ENCODE measurements at places on chromosomes 3 and 15.

GRCh38 chr3:118882353-118882947 lies 152.2 kb downstream of the IGSF11 start:
- DNase-seq: peak; percentile 8

DNA sequence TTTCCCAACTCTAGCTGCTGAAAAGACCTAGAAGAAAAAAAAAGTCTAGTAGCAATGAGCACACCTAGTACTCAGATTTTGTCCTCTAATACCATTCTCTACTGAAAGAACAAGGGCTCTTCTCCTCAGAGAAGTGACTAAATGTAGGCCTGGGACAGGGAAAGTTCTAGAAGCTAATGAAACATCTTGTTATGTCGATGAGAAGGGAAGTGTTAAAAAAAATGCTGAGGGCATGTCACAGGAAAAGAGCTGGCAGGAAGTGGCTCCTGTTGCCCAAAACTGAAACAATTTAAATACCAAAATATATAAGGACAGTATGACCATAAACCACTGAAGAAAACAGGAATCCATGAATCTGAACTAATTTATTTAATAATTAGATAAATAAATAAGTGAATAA lies 581.4 kb upstream of the TBL1XR1 start:
- DNase-seq: no peak

DNA sequence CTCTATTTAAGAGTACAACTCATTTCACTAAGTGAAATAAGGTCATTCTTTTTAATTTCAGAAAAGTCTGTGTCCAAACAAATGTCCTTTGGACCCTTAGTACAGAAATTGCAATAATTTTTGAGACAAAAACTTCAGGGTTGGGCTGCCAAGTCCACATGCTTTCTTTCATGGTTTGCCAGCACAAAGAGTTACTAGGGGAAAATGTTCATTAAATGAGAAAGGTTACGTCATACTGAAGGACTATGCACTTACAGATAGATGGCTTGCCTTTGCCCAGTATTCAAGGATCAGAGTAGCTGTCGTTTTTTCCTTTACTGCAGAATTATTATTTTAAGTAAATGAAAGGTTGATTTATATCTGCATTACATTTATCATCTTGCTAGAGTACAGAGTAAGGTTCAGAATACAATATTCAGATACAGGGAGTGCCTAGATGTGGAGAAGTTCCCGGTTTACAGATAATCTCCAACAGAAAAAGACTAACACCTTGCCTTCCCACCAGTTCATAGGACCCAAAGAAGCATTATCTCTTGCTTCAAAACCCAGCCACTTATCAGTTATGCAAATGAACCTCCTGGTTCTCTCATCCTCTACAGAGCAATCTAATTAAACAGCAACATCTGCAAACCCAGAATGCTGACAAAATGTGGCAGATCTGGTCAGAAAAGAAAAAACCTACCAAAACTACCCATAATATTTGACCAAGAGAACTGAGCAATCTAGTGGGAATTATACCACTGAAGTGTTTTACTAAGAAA lies 179.3 kb downstream of the FRMD5 start:
- DNase-seq: no peak

GRCh38 chr3:116112696-116113095 lies 332.6 kb downstream of the LSAMP start:
- no peak for DNase-seq

GRCh38 chr3:194056731-194057415 lies 79.1 kb upstream of the HES1 start:
- no peak for DNase-seq

DNA sequence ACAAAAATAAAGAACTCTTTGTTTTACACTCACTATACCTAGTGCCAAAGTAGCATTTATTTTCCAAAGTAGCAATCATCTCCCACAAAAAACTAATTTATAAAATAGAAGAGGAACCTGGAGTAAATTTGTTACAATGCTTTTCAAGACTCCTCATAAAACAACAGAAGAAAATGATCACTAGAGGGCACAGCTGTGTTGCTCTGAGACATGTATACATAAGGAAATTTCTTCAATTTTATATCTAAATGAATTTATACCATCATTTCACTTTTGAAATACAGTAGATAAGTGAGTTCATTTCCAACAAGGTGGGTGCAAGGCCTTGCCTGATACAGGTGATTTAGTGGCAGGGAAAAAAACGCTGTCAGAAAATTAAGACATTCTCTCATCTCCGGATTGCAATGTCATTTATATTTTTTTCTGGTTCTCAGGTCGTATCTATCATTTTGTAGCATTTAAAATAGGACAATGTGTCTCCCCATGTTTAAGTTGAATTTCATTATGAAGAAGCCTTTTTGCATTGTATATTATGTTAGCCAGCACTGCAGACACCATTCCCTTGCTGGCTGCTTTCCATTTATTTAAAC lies 25.3 kb upstream of the ARHGEF26 start:
- no peak for DNase-seq

GRCh38 chr3:197376020-197376419 lies 77.6 kb upstream of the DLG1 start:
- DNase-seq: no peak

GRCh38 chr3:143330296-143330868 lies 210.8 kb downstream of the CHST2 start:
- no peak for DNase-seq

- DNase-seq: no peak
Observed at GRCh38 chr3:150775001-150775599, 12.1 kb upstream of the SIAH2 start.

All from GDM1 (cell line).